Epithelial cell of prostate (primary cell): ENCODE measurements at places on chromosomes 11 and 22.
A peak's percentile ranks its signal among the peaks of the same experiment; 100 is the strongest.

- DNase-seq, result peak; percentile 63
Measured at GRCh38 chr11:100851584-100852152, 164.6 kb downstream of the ARHGAP42 start.

DNA sequence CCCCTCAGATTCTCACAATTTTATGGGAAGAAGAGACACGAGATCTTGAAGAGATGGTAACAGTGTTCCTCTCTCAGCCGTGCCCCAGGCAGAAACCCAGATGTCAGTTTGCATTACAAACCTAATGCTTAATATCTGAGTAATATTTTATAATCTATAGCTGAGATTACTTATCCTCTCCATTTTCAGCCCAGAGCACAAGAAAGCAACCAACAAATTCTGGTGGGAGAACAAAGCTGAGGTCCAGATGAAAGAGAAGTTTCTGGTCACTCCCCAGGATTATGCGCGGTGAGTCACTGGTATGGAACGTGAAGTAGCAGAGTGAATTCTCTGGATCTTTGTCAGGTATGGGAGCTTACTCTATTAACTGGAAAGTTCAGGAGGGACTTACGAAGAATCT is 884 bp downstream of the CENATAC start:
- DNase-seq, result no peak

GRCh38 chr11:105361651-105362050 is 222.1 kb upstream of the CARD18 start:
- DNase-seq, result no peak

GRCh38 chr22:46293577-46294260 is 3.0 kb upstream of the GTSE1 start:
- DNase-seq, result no peak

DNA sequence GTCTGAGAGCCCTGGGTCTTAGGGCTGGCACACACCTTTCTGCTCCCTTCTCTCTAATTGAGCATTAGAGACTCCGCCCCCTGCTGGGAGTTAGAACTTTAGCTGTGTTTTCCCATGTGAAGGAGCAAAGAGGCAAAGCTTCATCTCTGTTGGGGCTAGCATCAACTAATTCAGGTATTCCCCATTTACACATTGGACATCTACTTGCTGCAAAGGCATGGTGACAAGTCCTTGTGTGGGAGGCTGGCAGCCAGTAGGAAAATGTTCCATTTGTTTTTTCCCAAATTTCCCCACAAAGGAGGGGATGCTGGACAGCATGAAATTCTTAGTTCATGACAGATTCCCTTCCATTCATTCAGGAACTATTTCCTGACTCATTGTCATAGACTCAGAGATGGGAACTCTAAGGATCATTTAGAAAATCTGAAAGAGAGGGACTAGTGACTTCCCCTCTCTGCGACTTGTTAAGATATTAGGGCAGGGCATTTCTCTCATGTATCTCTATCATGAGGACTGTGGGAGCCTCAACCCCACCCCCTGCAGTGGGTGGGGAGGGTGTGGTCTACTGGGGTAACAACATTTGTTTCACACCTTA is 3.6 kb downstream of the CD44 start:
- no peak for DNase-seq

DNA sequence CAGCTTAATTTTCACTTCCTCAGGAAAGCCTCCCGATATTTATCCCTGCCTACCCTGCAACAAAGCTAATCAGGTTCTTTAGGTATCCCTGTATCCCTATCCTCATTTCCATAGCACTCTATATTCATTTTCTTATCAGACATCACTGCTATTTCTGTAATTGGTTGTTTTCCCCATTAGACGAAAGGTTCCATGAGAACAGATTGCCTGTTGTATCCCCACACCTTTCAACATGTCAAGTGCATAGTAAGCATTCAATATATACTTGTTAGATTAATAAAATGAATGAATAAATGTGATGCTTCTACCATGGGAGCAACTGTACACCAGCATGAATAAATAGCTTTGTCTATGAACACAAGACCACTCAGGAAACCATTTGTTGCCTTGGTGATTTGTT is 499.8 kb downstream of the DLG2 start:
- no peak for DNase-seq

- no peak for DNase-seq
Measured at GRCh38 chr22:39526736-39527171, 5.8 kb downstream of the RPS19BP1 start.

GRCh38 chr11:28476049-28476448 is 367.9 kb downstream of the METTL15 start:
- no peak for DNase-seq

DNA sequence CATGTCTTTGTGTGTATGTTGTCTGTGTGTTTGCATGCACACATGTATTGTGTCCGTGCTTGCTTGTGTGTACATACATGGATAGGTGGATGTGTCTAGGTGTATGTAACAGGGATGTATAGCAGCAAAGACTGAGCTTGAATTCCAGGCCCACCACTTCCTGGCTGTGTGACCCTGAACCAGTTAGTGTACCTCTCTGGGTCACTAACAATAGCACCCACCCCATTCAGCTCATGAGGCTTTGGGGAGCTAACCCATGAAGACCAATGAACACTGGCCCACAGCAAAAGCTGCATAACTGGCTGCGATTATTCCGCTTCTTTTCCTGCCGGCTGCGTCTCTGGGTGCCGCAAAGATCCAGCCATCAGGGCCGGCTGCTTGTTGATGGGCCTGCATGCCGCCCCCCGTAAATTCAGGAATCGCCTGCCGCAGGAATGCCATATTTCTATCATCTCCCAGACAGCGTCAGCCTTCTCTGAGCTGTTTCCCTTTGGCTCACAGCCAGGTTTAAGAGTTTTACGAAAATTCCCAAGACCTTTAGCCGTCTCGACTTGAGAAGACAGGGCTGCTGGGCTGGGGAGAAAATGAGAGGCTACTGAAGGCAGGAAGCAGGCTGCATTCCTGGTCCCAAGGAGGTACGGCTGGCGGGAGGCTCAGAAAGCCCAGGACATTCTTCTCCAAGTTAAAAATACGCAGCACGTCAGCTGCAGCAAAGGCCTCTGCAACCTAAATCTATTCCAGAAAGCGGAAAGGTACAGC is 224.6 kb downstream of the MN1 start:
- DNase-seq, result no peak

GRCh38 chr11:1387961-1388762 is 1.6 kb upstream of the BRSK2 start:
- DNase-seq, result no peak

GRCh38 chr11:87431392-87431791 is 393.7 kb downstream of the TMEM135 start:
- DNase-seq, result no peak

GRCh38 chr11:86802601-86803051 is 2.3 kb downstream of the PRSS23 start:
- DNase-seq, result no peak

- DNase-seq, result no peak
Measured at GRCh38 chr22:43880541-43880991, 11.2 kb downstream of the PNPLA5 start.

- no peak for DNase-seq
Measured at GRCh38 chr11:104462341-104462740, 298.4 kb upstream of the PDGFD start.

DNA sequence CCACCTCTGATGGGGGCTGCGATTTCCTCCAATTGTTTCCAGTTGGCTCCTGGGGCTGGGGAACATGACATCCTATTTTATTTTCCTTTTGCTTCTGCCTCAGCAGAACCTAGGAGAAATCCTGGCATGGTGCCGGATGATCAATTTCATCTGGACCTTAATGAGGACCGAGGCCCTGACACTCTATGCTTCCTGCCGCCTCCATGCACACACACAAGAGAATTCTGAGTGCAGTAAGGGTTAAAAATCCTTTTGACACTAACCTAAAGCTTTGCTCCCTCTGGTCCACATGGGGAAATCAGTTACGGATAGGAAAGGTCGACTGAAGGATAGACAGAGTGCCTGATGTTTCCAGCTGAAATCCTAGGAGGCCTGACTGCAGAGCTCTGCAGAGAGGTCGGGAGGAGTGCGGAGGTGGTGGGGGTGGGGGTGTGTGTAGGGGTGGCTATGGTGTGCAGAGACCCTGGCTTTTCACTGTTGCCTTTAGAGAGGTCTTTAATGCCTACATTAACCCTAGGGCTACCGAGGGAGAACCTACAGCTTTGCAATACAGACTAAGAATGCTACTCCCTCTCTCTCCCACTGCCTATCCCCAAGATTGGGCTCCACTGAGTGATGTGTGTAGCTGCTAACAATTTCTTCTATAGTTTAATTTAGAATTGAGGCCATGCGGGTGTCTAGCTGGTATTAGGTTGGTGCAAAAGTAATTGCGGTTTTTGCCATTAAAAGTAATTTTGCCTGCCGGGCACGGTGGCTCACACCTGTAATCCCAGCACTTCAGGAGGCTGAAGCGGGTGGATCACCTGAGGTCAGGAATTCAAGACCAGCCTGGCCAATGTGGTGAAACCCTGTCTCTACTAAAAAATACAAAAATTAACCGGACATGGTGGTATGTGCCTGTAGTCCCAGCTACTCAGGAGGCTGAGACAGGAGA is 53.6 kb upstream of the INCENP start:
- no peak for DNase-seq

GRCh38 chr11:33753304-33753967 is 17.2 kb upstream of the CD59 start:
- no peak for DNase-seq

- no peak for DNase-seq
Measured at GRCh38 chr11:100876815-100877520, 189.9 kb downstream of the ARHGAP42 start.

DNA sequence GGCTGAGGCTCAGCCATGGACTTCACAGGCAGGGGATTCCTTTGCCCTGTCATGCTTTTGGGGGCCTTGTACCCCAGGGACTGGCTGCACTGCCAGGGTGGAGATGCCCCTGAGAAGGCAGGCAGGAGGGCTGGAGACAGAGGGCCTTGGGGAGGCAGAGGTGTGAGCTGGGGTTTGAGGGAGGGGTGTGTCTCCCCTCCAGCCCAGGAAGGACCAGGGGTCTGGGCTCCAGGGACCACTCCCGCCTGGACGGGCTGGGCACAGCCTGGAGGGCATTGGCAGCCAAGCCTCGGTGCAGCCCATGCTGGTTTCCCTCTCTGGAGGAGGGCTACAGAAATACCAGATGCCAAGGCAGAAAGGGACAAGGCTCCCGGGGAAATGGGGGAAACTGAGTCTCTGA is 19.5 kb downstream of the OTUB1 start:
- no peak for DNase-seq

DNA sequence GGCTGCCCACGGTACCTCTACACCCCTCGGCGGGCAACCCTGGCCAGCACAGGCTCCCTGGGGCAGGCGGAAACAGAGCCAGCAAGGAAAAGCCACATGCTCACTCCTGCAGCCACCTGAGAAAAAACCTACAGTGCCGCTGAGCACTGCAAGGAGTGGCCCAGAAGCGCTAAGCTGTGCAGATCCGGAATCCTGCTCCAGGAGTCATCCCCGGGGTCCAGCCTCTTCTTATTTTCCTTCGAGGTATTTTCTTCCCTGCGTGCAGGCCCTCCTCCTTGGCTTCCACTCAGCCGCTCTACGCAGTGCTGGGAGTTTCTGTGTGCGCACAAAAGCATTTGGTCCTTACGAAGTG is 81.0 kb downstream of the TRMU start:
- DNase-seq, result no peak

- peak; percentile 39 for DNase-seq
Measured at GRCh38 chr11:69948256-69949141, 129.3 kb upstream of the FGF3 start.

- no peak for DNase-seq
Measured at GRCh38 chr11:10633261-10633660, 60.3 kb downstream of the IRAG1 start.

GRCh38 chr11:77823775-77824174 is 2.8 kb downstream of the AAMDC start:
- DNase-seq, result no peak

DNA sequence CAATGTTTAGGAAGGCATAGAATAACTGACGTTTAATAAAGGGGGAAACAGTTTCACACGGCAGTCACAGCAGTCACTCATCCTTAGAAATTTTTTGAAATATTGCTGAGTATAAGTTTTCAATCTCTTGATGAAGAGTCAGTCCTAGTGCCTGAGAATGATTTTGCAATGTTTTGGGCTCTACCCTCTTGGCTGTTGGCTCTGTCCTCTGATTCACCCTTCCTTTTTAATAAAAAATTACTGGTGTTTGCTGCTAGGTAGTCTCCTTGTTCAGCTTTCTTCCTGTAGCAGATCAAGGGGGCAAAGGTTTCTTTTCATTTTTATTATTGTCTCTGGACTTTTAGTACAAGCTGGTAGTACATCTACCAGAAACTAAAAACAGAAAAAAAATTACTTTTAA is 194.3 kb upstream of the ANO3 start:
- DNase-seq, result no peak

GRCh38 chr22:23212061-23213021 is 32.0 kb downstream of the BCR start:
- DNase-seq, result no peak

DNA sequence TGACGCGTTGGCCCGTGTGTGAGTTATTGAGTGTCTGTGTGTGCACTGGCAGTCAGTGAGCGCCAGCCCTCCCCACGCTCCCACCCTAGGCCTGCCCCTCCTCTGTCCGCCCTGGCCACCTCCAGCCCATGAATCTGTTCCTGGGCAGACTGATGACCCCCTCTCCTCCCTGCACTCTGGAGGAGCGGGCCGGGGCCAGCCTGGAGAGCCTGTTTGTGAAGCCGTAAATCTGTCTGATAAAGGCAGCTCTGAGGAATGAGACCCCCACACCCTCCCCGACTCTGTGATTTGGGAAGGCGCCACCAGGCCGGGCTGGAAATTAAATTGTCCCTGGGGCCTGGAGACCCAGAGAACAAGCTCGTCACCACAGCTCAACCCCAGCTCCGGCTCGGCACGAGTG is 8.6 kb downstream of the TSSC4 start:
- no peak for DNase-seq

- no peak for DNase-seq
Measured at GRCh38 chr11:105164208-105164607, 24.6 kb upstream of the CARD18 start.

DNA sequence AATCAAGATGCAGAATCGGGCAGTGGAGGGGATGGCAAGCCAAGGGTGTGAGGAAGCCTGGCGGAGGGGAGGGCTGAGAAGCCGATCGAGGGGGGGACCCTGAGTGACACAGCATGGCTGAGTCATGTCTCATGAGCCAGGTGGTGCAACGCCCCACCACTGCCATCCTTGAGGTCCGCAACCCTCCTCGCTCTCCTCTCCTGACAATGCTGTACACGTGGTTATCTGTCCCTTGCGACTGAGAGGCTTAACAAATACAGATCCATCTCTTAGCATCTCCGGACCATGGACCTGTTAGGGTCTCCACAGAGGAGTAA is 14.2 kb downstream of the SLC22A12 start:
- no peak for DNase-seq

GRCh38 chr11:117919781-117920221 is 9.4 kb downstream of the TMPRSS13 start:
- DNase-seq, result no peak

DNA sequence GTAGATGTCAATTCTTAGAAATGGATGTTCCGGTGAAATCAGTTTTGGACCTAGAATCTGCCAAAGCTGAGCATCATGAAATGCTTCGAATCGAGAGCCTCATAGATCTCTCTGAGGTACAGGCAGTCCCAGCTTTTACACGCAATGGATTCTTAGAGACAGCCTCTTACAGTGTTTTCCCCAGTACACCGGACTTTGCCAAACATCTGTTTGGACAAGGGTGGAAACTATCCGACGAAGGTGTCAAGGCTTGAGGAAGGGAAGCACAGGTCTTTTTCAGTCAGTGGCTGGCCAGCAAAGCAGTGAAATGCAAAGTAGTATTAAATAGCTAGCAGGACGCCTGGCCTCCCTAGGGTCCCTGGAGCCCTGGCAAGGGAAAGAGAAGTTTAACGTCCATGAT is 4.9 kb downstream of the GRK3 start:
- no peak for DNase-seq
